ENCODE measurements at places on chromosomes 3 and 15.

DNA sequence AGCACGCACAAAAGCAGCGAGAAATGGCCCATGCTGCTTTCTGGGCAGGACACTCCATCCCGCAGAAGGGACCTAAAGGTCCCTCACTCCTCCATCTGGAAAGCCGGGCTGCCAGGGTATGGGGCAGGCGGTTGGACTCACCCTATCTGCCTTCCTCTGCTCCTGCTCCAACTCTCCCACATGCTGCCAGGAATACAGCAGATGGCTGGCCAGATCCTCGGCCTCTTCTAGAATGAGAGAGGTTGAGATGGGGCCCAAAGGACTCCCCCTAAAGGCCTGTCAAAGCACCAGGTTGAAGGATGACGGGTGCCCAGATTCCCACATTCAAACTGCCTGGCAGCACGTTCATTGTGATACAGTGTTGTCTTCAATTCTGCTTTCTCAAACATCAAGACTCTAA is 85.1 kb upstream of the C2CD4B start:
- no peak for DNase-seq

DNA sequence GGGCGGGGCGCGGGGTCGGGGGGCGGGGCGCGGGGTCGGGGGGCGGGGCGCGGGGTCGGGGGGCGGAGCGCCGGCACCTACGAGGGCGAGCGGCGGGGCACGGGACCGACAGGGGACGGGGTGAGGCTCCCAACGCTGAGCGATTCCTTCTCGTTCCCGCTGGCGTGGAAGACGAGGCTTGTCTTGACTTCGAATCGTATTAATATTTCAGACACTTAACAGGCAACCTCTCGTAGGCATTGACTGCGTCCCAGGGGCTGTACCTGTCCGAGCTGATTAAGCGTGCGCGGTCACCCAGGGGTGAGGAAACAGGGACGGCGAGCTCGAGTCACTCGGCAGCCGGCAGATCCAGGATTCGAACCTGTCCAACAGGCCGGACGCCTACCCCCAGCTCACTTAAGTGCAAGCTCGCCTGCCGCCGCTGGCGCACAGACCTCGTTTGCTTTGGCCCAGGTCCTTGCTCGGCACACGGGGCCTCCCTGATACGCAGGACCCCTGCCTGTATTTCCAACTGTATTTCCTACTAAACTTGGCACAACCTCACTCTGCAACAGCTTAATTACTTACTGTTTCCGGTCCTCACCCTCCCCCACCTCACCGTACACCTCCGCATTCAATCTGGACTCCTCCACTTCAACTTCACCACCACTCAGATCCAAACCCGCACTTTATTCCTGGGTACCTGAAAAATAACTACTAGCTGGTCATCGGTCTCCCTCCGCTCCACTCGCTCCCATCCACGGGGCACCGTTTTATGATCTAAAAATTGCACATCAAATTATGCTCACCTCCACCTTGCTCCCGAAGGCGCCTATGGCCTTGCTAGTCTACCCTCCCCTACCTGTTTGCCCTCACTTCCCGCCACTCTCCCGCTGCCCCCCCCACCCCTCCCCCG is 722 bp upstream of the ZXDC start:
- DNase-seq = no peak

GRCh38 chr3:55935241-55935640 is 448.1 kb upstream of the WNT5A start:
- no peak for DNase-seq

DNA sequence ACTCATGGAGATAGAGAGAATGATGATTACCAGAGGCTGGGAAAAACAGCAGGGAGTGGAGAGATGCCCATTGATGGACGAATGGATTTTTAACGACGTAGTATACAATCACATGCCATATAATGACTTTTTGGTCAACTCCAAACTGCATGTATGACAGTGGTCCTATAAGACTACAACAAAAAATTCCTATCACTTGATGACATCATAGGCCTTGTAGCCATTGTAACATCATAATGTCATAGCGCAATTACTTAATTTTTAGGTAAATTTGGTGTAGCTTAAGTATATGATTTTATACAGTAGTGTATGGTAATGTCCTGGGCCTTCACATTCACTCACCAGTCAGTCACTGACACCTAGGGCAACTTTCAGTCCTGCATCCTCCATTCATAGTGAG is 264.3 kb downstream of the RAP2B start:
- DNase-seq = no peak

- DNase-seq = no peak
Observed at GRCh38 chr3:27354161-27354560, 15.0 kb downstream of the NEK10 start.

GRCh38 chr3:140052771-140053702 is 118.1 kb downstream of the CLSTN2 start:
- no peak for DNase-seq

DNA sequence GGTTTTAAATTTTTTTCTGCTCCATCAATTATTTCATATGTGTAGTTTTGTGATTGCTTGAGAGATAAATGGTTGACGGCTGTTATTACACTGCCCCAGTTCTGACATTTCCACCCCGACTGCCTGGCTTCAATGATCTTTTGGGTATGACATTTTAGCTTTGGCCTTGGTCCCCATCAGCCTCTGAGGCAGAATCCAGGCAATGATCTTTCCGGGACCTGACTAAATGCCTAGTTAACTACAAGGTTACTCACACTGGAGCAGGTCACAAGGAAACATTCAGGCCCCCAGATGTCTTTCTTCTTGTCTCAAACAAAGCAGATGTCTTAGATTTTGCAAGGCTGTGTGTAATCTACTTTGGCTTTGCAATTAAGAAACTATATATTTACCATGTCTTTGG is 61.1 kb upstream of the TMCO5A start:
- DNase-seq = no peak

DNA sequence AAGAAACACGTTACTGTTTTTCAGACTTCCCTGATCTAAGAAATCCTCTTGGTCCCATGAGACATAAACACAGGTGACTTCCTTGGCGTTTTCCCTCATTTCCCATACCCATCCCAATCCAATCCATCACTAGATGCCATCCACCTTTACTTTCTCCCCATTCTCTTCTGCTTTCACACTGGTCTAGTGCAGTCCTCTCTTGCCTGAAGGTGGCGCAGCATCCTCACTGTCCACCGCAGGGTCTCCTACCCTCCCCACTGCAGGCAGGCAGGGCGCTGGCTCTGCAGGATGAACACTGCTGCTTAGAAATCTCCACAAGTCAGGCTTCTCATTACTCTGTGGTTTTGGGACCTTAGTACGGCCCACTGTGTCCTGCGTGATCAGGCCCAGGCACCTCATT is 58.2 kb downstream of the RAB7A start:
- no peak for DNase-seq

DNA sequence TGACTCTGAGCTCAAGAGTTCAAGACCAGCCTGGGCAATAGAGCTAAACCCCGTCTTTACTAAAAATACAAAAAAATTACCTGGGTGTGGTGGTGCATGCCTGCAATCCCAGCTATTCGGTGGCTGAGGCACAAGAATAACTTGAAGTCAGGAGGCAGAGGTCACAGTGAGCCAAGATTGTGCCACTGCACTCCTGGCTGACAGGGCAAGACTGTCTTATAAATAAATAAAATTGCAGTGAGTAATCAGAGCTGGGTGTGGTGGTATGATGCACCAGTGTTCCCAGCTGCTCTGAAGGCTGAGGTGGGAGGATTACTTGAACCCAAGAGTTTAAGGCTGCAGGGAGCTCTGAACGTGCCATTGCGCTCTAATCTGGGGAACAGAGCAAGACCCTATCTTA is 55.9 kb upstream of the GCNT3 start:
- no peak for DNase-seq

- no peak for DNase-seq
Observed at GRCh38 chr15:85625856-85626255, 168.9 kb downstream of the KLHL25 start.

- DNase-seq = no peak
Observed at GRCh38 chr15:87741350-87741749, 515.2 kb downstream of the NTRK3 start.

Data from activated naive CD4-positive, alpha-beta T cell (primary cell).